ENCODE measurements at places on chromosomes 5 and 9.

GRCh38 chr9:70439991-70440706 lies 25.7 kb upstream of the KLF9 start:
- DNase-seq = no peak

- DNase-seq = no peak
Observed at GRCh38 chr9:12889402-12890106, 114.7 kb downstream of the LURAP1L start.

DNA sequence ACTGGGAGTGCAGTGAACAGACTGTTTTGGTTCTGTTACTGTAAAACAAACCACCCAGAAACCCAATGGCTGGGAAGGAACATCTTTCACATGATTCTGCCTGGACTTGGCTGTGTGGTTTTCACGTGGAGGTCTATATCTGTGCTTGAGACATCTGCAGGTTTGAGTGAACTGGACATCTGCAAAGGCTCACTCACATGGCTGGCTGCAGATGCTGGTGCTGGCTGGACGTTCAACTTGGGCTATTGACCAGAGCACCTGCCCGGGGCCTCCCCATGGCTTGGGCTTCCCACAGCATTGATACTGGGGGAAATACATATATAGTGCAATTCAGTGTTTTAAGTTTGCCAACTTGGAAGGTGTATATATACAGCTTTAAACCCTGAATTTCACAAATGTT lies 6.8 kb downstream of the CTSL start:
- DNase-seq = no peak

- no peak for DNase-seq
Observed at GRCh38 chr9:135512241-135512603, 9.0 kb upstream of the LCN1 start.

GRCh38 chr5:127791439-127791838 lies 88.2 kb downstream of the CCDC192 start:
- no peak for DNase-seq

GRCh38 chr9:115635680-115636383 lies 517.8 kb upstream of the PAPPA start:
- DNase-seq = no peak

- DNase-seq = no peak
Observed at GRCh38 chr9:19998823-19999455, 210.1 kb upstream of the SLC24A2 start.

DNA sequence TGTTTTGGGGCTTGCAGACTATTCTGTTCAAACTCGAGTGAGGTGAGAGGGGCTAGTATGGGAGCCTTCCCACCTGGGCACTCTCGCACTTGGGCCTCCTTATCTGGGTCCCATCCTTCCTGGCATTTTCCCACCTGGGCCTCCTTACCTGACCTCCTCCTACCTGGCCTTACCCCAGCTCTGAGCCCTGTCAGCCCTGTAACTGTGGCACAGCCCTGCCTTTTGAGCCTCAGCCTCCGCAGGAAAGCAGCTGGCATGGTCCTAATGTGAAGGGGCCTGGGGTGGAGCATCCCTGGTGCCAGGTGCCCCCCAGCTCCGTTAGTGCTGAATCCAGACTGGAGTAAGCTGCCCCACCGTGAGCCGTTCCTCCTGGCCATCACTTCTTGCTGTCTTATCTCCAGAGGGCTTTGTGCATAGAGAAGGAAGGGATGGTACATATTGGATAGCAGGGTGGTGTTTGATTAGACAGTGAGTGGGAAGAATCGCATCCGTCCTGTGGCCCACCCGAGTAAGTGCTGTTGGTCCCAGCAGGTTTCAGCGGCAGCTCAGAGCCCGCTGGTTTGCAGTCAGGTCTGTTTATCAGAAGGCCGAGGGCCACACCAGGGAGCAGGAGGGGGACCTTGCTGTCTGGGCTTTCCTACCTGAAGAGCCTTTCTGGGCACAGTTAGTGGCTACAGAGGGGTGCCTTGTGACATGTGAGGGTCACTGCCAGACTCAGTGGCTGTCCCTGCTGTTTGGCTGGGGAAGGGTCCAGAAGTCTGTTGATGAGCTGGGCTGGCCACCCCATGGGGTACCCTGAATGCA lies 76.5 kb downstream of the WNK2 start:
- no peak for DNase-seq

DNA sequence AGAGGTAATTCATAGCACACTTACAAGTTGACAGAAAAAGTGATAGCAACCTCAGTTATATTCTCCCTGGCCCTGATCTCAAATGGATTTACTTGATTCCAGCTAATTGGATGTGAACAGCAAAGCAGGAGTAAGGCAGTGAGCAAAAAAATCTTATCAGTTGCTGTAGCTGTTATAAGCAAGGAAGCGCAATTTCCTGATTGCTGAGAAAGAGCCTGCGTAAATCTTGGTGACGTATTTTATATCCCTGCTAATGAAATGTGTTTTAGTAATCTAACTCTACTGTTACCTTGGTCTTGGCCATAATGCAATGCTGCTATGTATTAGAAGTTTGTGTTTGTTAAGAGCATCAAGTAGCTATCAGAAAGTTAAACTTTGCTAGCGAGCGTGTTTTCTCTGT lies 661.2 kb upstream of the SEMA6A start:
- DNase-seq = no peak

DNA sequence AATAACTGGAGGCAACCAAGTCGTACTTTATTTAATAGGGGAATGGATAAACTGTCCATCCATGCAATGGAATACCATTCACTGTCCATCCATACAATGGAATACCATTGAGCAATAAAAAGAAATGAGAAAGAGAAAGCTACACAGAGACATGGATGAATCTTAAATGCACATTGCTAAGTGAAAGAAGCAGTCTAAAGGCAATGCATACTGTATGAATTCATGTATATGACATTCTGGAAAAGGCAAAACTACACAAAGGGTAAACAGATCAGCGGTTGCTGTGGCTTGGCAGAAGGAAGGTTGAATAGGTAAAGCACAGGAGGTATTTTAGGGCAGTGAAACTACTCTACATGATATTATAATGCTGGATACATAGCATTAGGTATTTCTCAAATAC lies 16.2 kb downstream of the DRD1 start:
- no peak for DNase-seq

DNA sequence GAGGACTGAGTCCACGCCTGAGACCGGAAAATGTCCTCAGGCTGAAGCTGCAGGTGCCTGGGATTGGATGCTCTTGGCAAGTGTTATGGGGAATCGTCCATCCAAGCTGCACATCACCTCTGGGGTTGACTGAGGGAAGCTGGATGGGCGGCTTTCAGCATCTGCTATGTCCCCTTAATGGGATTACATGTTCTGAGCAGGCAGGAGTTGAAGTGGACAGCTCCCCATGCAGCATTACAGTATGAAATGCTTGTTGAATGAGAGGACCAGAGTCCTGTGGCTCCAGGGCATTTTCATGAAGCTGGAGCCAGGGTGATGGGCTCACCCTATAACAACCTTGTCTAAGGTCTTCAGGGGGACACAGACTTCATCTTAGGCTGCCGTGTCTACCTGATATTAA lies 270.9 kb downstream of the HSPA4 start:
- no peak for DNase-seq

DNA sequence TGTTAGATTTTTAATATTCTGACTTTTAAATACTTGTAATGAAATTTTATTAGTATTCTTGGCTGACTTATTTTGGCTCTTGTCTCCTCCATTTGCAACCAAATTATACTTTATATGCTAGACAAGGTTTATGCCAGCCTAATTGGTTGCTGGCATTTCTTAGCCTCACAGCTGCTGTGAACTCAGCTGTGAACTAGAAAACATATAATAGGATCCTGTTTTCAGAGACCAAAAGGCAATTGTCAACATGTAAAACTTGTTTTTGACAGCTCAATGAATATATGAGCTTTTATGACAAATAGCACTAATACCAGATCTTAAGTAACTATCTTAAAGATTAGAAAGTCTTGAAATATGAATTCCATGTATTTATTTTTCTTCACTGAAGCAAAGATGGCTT lies 25.9 kb downstream of the KIF2A start:
- no peak for DNase-seq

- DNase-seq = no peak
Observed at GRCh38 chr9:77040340-77040739, 20.9 kb downstream of the FOXB2 start.

DNA sequence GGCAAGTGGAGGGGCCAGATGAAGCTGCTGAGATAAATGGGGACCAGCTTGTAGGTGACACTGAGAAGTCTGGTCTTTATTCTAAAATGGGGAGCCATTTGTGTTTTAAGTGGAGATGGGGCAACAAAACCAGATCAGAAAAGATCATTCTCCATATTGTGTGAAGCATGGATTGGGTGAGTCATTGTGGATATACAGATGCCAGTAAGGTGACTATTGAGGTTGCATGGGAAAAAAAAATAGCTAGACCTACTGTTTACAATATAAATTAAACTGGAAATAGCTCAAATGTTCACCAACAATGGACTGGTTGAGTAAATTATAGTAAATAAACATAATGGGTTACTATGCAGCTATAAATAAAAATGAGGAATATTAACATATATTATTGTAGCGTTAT lies 5.4 kb upstream of the MAP1B start:
- DNase-seq = no peak

DNA sequence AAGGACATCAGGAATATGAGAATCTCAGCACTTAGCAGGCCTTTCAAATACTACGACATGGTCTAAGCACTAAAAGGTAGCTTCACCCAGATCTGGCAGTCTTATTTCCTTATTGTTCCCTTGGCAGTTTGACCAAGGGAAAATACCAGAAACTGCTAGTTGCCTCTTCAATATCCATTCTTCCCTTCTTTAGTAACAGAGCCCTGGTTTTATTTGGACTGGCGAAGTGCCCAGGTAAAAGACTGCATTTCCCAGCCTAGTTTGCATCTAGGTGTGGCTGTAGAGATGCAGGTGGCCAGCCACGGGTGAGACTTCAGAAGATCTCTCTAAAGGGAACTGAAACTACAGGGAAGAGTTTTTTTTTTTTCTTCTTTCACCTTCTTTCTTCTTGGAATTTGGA lies 21.6 kb downstream of the DMRT2 start:
- no peak for DNase-seq

GRCh38 chr5:180074462-180074861 lies 2.9 kb upstream of the RNF130 start:
- no peak for DNase-seq

GRCh38 chr5:5658889-5659465 lies 236.5 kb downstream of the ICE1 start:
- DNase-seq = no peak

DNA sequence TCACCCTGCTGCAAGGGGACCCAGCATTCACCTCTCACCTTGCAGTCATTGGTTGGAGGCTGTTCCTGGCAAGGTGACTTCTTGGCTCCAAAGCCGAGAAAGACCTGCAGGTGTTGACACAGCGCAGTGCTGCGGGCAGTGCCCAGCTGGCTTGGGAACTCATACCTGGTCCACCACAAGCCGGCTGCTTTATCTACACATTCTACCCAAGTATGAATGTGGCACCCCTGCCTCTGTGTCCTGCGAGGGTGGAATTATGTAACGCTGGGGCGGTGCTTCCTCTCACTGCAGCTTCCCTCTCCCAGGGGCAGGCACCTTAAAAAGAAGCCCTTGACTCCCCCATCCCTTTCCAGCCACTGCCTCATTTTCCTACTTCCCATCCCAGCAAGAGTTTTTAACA lies 2.5 kb upstream of the ZMYND19 start:
- DNase-seq = no peak

GRCh38 chr5:14208071-14209021 lies 65.2 kb downstream of the TRIO start:
- DNase-seq = no peak

GRCh38 chr5:132289097-132289496 lies 5.1 kb upstream of the SLC22A4 start:
- no peak for DNase-seq

Data from NCI-H1417 treated with DMSO at 0.1 percent for 48 hours (cell line).